ENCODE measurements at places on chromosomes 16 and 17.

DNA sequence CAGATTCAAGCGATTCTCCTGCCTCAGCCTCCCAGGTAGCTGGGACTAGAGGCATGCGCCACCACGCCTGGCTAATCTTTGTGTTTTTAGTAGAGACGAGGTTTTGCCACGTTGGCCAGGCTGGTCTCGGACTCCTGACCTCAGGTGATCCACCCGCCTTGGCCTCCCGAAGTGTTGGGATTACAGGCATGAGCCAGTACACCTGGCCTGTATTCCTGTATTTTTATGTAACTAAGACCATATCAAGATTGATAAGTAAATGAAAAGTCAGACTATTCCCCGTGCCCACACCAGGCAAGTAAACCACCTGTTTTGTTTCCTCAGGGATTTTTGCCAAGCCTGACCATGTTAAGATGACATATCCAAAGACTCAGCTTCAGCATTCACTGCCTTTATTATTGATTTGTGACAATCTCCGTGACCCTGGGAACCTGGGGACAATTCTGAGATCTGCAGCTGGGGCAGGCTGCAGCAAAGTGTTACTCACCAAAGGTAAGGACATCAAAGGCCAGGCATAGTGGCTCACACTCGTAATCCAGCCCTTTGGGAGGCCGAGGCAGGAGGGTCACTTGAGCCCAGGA lies 5.6 kb downstream of the MRM3 start:
- no peak for DNase-seq

DNA sequence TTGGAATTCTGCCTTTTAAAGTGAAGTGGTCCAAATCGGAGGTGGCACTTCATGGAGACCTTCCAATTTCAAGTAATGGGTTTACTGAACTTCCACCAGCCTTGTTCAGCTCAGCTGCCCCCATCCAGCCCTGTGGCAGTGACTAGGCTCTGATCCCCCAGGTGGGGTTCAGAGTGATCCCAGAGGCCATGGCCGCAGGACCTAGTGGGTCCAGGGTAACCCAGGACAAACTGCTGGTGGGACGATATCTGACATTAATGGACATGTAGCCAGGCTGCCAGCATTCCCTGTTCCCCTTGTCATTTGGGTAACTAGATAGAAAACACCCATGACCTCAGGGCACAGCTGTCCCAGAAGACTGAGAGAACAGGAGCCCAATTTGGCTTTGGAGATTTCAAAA lies 209.9 kb downstream of the GSG1L start:
- no peak for DNase-seq

DNA sequence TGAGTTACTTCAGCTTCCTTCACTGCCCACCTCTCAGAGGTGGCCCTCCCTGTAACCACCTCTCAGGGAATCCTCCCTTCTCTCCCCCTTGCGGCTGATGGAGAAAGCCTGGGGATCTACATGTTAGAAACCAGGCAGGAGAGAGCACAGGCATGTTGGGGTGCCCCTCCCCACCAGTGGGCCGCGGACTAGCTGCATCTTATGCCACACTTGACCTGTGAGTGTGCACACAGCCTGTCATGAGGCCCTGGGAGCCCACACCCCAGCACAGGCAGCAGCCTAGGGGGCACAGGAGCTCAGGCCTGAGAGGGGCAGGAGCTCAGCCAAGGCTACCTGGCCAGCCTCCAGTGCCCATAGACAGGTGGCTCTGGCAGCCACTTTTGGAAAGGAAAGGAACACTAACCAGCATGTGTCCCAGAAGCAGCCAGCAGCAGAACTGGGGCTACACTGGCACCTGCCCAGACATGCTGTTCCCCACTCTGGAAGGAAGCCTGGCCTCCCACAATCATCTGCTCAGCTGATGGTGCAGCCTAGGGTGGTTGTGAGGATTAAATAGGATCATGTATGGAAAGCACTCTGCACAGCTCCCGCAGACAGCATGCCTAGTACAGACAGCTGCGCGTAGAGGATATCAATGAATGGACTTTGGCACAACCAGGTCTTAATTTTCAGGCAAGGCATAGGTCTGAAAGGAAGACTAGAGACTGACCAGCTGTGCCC lies 60.5 kb downstream of the TMEM132E start:
- DNase-seq, result no peak

GRCh38 chr16:620700-621525 lies 9.9 kb upstream of the WFIKKN1 start:
- no peak for DNase-seq

GRCh38 chr16:14202697-14203096 lies 131.6 kb downstream of the MRTFB start:
- no peak for DNase-seq

DNA sequence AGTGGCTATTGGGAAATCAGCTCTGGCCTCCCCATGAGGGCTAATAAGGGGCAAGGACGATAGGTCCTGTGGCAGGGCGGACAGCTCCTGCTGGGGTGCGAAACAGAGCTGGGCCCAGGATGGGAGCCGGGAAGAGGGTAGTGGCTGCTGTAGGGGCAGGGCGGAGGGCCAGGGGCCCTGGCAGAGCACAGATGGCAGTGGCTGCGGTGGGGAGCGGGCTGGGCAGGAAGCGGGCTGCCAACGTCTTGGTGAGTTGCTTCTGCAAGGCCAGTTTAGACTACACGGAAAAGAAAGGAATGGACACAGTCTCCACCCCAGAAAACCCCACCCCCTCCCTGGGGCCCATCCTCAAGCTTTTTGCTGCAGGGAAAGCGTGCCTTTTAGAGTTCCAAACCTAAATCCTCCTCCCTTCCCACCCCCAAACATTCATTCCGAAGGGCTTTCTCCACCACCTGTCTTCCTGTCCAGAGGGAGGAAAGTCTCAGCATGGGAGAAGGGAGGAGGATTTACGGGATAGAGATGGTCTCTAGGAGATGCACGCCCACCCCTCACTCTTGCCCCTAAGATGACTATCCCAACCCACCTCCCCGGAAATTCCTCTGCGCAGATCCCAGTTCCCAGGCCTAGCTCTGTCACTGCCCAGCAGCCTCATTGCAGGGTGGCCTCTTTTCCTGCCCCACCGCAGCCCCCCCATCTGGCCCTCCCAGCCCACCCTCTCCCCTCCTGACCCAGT lies 7.1 kb downstream of the NKIRAS2 start:
- no peak for DNase-seq

DNA sequence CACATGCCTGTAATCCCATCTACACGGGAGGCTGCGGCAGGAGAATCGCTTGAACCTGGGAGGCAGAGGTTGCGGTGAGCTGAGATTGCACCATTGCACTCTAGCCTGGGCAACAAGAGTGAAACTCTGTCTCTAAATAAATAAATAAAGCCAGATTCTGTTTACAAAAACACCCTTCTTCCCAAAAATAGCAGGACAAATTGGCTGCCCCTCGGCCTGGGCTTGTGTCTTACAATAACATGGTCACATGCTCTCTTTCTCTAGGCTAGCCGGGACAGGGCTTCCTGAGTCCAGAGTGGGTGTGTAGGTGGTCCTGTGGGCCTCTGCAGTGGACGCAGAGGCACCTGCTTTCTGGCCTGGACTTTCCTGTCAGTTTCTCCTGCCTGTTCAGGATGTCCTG lies 3.2 kb upstream of the EDC4 start:
- no peak for DNase-seq

GRCh38 chr17:35023538-35023937 lies 40.0 kb downstream of the RFFL start:
- DNase-seq, result no peak

- no peak for DNase-seq
These were observed 221.4 kb downstream of the KATNIP start for GRCh38 chr16:27771201-27771910.

- no peak for DNase-seq
These were observed 98.7 kb downstream of the NPIPB11 start for GRCh38 chr16:29307598-29308507.

Measured in skin of body (tissue), 3 donors.